ENCODE measurements at places on chromosomes 7 and 10. TPM values are rescaled to one million over a fixed set of nuclear protein-coding genes. Genes with fewer than 3 reads are reported as not detected.

The CFAP70 gene
- polyA plus RNA-seq, result 3.2 TPM

The ZPBP gene
- polyA plus RNA-seq, result not detected

The HMX2 gene
- polyA plus RNA-seq, result not detected

The IGF2BP3 gene
- polyA plus RNA-seq, result 1.2 TPM

The EN2 gene
- polyA plus RNA-seq, result not detected

The RET gene
- polyA plus RNA-seq, result 0.31 TPM

The AHR gene
- polyA plus RNA-seq, result 28.9 TPM

Data from stomach (tissue), 19 donors.